ENCODE measurements at places on chromosomes 2 and 18.

DNA sequence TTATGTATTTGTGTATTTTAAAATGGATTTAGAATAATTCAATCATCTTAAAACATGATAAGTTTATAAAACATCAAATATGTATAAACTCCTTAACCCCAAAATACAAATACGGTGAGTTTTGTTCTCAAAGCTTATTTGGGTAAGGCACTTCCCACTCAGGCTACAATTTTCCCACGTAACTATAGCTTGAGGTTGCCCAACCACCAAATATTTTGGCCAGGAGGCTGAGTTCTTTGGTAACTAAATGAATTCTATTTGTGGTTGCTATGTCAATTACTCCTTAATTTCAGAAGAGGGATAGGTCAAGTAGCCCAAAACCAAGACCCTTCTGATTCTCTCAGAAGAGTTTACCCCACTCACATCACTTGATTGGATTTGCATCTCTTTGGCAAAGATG is 70.4 kb downstream of the MYL12B start:
- peak; percentile 45 for DNase-seq

DNA sequence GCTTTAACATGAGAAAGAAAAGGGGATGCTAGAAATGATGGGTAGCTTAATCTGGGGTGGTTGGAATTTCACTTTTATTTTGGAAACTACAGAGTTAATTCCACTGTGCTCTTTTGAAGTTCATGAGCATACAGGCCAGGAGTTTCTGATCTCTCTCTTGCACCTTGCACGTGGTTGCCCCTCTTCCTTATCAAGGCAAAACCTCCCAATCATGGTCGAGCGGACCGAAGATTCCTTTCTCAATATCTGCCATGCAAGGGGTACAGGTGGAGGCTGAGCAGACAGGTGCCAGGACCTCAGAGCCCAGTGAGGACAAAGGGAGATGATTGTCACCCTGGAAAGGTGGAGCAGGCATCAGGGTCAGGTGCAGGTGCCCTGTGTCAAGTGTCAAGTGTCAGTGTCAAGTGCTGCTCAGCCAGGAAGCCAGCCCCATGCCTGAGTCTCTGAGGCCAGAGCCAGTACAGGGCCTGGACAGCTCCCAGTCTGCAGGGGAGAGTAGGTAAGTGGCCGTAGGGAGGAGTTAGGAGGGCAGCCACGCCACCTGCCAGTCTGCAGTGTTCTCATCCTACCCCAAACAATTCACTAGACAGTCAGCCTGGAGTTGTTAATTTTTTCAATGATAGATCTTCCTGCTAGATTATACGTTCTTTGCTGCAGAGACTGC is 42.2 kb downstream of the LPIN1 start:
- no peak for DNase-seq

DNA sequence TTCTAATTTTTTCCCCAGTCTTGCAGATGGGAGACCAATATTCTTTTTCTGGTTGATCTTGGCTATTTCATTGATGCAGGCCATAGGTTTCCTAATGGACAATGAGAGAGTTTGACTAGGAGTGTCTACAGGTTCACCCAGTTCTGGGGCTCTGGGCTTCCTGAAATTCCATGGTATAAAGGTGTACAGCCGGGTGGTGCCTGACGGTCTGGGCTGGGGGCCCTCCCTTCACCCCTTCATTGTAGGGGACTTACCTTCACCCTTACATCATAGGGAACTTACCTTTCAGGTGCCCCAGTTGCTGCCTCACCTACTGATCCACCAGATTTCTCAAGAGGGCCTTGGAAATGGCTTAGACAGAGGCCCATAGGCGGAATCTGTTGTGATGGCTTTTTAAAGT is 13.0 kb upstream of the LAPTM4A start:
- no peak for DNase-seq

- DNase-seq = peak; percentile 70
Measured at GRCh38 chr2:216195565-216196029, 86.4 kb downstream of the XRCC5 start.

All from adipocyte (in vitro differentiated cells).